Esophagus muscularis mucosa (tissue), 4 donors: ENCODE measurements at places on chromosomes 11 and 22. TPM values are rescaled to one million over a fixed set of nuclear protein-coding genes. Genes with fewer than 3 reads are reported as not detected.

Gene SMCO4
- total RNA-seq: 14.1 TPM

Gene SLC37A2
- total RNA-seq: 6.6 TPM

Gene OR52E8
- total RNA-seq: not detected

Gene KDELR3
- total RNA-seq: 3.5 TPM

Gene EXPH5
- 1.7 TPM for total RNA-seq

Gene GRIA4
- not detected for total RNA-seq

Gene RAB3IL1
- 14.1 TPM for total RNA-seq

Gene PTGDR2
- 2.1 TPM for total RNA-seq

Gene FERMT3
- total RNA-seq: 12.9 TPM

Gene ANGPTL5
- total RNA-seq: 0.17 TPM

Gene MED19
- 26.1 TPM for total RNA-seq

Gene RTN4RL2
- not detected for total RNA-seq
